ENCODE measurements at places on chromosomes 3 and 15. TPM values are rescaled to one million over a fixed set of nuclear protein-coding genes. Genes with fewer than 3 reads are reported as not detected.

STAG1 gene
- 60.3 TPM for total RNA-seq

SERPINI2 gene
- total RNA-seq: not detected

GP5 gene
- total RNA-seq: 0.14 TPM

MAP1A gene
- total RNA-seq: 2.3 TPM

LDHAL6B gene
- total RNA-seq: not detected

TLR9 gene
- total RNA-seq: under 0.01 TPM

OR5K2 gene
- not detected for total RNA-seq

ZNF860 gene
- 3.6 TPM for total RNA-seq

C3orf49 gene
- total RNA-seq: not detected

PARP9 gene
- 17.8 TPM for total RNA-seq

LRRC34 gene
- 7.2 TPM for total RNA-seq

TTLL13 gene
- not detected for total RNA-seq

LRTM1 gene
- total RNA-seq: not detected

MUC20 gene
- total RNA-seq: not detected

IL17RC gene
- total RNA-seq: 14.5 TPM

KCNAB1 gene
- total RNA-seq: 0.40 TPM

TOPBP1 gene
- total RNA-seq: 92.5 TPM

ERC2 gene
- total RNA-seq: 2.8 TPM

CDCP1 gene
- 14.1 TPM for total RNA-seq

GSK3B gene
- total RNA-seq: 89.2 TPM

PRRT3 gene
- 1.3 TPM for total RNA-seq

CCDC33 gene
- not detected for total RNA-seq

AADACL2 gene
- not detected for total RNA-seq

TNFAIP8L3 gene
- 60.8 TPM for total RNA-seq

RBP2 gene
- total RNA-seq: not detected

SLC12A1 gene
- total RNA-seq: not detected

SLC7A14 gene
- 2.4 TPM for total RNA-seq

GOLGA8T gene
- not detected for total RNA-seq

PLCH1 gene
- 0.27 TPM for total RNA-seq

KNG1 gene
- total RNA-seq: not detected

GPR171 gene
- not detected for total RNA-seq

SEC62 gene
- 41.5 TPM for total RNA-seq

HDGFL3 gene
- 126 TPM for total RNA-seq

C3orf22 gene
- not detected for total RNA-seq

HCN4 gene
- total RNA-seq: not detected

SLC6A20 gene
- not detected for total RNA-seq

CCDC191 gene
- 2.1 TPM for total RNA-seq

PAQR9 gene
- total RNA-seq: not detected

RLBP1 gene
- total RNA-seq: not detected

TRIM42 gene
- not detected for total RNA-seq

FOXL2 gene
- 0.13 TPM for total RNA-seq

PIK3CB gene
- 37.0 TPM for total RNA-seq

ACTL6A gene
- total RNA-seq: 79.9 TPM

IL5RA gene
- total RNA-seq: not detected

GATA2 gene
- total RNA-seq: 38.3 TPM

FGF12 gene
- total RNA-seq: 1.7 TPM

ITPKA gene
- 0.36 TPM for total RNA-seq
